ENCODE measurements at places on chromosomes 7 and 10.

GRCh38 chr10:130656187-130656575, 520.0 kb downstream of the GLRX3 start:
- no peak for ATAC-seq

- no peak for ATAC-seq
These were observed 36.1 kb downstream of the ETV1 start for GRCh38 chr7:13953368-13953767.

GRCh38 chr7:128845987-128846386, 15.8 kb downstream of the FLNC start:
- ATAC-seq = peak; percentile 8

GRCh38 chr7:13288516-13288915, 601.1 kb downstream of the ARL4A start:
- ATAC-seq = no peak

DNA sequence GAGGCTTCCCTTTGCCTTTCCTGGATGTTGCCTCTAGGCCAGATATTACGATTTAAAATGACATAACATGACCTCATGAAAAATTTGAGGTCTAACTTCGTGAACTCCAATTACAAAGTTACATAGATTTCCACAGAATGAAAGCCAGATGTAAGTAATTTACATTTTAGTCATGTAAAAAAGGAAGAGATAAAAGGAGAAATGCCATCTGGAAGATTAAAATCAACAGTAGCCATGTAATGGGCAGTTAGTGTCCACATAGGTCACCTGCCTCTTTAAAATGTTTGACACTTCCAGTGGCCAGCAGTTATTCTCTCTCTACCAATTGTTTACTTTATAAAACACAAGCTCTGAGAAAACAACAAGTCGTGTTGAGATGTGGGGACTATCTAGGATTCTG, 4.1 kb upstream of the VSTM2A start:
- ATAC-seq = no peak

GRCh38 chr7:132785870-132786269, 209.6 kb upstream of the PLXNA4 start:
- ATAC-seq = no peak

DNA sequence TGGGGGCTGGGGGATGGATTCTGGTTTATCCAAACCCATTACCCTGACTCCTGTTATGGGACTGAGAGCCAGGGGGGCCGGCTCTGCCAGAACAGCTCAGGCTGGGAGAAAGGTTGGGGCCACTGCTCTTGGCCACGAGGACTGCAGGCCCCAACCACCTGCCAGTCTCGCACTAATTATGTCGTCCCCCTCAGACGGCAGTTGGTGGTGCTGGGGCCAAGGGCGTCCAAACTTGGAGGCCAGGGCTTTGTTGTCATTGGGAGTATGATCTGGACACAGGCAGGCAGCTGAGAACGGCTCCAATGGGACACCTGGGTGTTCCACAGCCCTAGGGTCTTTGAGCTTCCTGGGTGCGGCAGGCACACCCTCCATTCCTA, 34.7 kb downstream of the DRGX start:
- no peak for ATAC-seq

DNA sequence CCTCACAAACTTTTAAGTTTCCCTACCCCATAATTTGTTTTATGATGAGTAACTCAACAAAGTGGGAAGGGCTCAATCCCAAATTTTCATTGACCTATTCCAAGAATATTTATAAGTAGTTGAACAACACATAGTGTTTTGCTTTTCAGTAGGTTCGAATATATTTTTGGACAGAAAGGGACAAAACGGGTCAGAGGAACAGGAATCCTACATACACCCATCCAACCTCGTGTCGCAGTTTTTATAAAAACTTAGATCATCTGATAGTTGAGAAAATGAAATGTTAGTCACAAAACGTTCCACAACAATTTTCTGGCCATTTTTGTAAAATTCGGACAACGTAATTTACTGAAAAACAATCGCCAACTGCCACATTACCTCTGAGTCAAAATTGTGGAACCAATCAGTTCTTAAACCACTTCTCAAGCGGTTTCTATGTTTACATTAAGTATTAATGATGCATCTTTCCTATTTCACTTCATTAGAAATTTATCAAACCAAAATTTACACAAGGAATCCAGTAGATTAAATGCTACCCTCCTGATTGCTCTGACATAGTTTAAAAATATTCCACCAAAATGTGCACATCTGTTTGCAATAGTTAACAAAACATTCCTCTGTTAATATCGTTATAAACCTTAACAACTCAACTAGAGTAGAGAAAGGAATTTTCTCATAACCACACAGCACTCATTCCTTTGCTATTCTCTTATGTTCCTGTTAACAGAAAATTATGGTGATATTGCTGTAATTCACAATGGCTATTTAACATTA, 6.3 kb downstream of the WNT16 start:
- no peak for ATAC-seq

- no peak for ATAC-seq
These were observed 111.7 kb upstream of the BTBD16 start for GRCh38 chr10:122159141-122159970.

DNA sequence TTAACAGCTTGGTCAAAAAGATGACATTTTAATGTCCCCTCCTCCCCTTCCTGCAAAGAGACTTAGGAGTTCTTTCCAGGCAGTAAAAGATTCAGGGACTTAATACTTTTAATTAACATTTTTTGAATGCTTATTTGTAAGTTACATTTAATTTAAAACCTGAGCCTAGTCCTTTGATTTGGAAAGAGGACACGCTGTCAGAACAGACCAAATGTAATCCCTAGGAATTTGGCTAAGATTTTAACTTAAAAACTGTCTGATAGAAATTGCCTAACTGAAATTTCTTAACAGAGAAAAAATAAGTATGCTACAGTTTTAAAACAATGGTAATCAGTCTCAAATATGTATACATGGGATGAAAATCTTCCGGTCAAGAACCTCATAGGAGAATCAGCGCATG, 98.5 kb downstream of the NRP1 start:
- no peak for ATAC-seq

GRCh38 chr10:22265839-22266537, 48.2 kb upstream of the EBLN1 start:
- ATAC-seq = no peak

DNA sequence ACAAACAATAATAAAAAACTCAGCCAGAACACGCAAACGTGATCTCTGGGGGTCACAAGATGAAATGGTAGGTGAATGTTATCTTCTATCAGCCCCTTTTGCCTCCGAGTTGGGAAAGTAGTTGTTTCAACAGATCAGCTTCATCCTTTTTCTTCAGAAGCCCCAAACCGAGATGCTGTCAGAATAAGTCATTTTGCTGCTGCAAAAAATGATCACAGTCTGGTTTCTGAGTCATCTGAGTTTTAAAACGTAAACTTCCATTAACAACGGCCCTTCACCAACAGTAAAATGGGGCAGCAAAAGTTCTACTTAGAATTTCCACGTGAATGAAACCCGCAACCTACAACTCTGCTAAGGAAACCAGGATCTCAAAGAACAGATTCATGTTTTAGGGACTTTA, 44.9 kb downstream of the JCAD start:
- ATAC-seq = no peak

DNA sequence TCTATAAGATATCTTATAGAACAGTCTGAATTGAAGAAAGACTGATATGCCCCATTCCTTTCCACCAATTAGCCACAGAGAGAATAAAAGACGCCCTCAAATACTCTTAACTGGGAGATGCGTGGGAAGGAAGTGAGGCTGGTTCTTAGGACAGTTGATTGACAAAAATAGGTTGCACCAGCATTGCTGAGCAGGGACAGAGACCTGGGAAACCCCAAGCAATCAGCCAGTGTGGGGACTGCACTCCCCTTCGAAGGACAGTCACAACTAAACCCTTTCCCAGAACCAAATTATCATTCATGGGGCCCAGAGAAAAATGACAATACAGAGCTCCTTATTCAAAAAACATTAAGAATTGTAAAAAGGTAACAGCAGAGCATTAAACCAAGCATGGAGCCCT, 196.9 kb upstream of the GHITM start:
- ATAC-seq = no peak

DNA sequence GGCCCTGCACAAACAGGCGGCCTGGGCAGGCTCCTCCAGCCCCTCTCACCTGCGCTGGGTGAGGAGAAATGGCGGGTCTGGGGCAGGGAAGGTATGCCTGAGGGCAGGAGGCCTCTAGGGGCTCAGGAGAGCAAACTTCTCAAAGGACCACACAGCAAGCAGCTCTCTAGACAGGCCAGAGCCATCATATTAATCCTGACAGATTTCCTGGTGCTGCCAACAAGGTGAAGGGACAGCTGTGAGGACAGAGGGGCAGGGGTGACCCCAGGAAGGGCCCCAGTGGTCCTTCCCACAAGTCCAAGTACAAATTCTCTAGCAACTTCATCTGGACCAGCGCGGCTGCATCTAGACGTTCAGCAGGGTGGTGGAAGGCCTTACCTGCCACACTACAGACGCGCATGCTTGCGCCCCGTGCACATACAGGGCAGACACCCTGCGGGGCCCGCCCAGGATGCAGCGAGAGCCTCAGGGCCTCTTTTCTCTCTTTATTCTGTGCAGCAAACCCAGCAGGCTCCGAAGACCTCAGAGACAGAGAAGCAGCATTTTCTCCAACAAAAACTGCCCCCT, 62.1 kb downstream of the ZRANB1 start:
- ATAC-seq = no peak

GRCh38 chr7:105664816-105665525, 83.7 kb upstream of the EFCAB10 start:
- no peak for ATAC-seq

GRCh38 chr7:74183653-74184450, 9.7 kb downstream of the EIF4H start:
- peak; percentile 10 for ATAC-seq

GRCh38 chr7:216360-217300, 24.3 kb downstream of the FAM20C start:
- ATAC-seq = peak; percentile 57

DNA sequence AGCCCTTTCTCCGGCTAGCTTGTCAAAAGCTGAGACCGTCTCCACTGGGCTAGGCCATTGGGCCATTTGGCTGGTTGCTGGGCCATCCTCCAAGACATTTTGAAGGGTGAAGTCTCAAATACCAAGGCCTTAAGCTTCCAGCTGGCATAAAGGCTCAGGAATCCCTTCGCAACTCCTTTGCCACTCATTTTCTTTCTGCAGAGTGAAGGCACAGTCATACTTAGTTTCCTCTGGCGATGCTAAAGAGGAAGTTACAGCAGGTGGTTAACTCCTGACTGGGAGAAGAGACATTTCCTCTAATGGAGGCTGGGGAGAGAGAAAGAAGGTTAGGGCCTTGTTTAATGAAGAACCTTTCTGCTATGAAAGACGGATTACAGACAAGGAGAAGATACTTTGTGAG, 4.8 kb upstream of the REPIN1 start:
- ATAC-seq = no peak

DNA sequence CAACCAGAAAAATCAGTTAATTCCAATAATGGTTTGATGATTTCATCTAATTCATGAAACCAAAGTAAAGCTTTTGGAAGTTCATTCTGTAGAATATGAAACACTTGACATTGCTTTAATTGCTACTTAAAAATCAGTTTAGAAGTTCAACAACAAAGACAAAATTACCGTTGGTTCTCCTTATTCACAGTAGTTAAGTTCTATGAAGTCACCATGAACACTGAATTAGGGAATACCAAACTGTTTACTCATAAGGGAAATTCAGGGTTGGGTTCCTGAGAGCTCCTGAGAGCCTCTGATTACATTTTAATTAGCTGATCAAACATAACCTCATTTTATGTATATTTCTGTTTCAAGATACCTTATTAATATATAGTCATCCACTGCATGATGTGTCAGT, 46.2 kb downstream of the ZNF438 start:
- no peak for ATAC-seq

DNA sequence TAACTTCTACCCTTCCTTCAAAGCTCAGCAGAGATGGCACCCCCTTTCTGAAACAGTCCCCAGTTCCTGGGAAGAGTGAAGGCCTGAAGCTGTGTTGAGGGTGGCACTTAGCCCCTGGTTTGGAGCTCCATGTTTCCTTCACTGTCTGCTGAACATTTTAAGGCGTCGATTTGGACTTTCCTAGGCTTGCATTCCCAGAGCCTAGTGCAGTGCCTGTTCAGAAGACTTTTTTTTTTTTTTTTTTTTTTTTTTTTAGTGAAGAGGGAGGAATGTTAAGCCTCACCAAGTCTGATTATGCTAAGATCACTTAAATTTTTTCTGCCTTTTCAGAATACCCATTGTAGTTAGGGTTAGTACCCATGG, 97.0 kb downstream of the PFKFB3 start:
- no peak for ATAC-seq

- ATAC-seq = no peak
These were observed 369.2 kb upstream of the KLF6 start for GRCh38 chr10:4154191-4154715.

- ATAC-seq = no peak
These were observed 3.1 kb upstream of the STK32C start for GRCh38 chr10:132310701-132311337.

- ATAC-seq = no peak
These were observed 307.6 kb upstream of the PHYHIPL start for GRCh38 chr10:58868736-58869435.

DNA sequence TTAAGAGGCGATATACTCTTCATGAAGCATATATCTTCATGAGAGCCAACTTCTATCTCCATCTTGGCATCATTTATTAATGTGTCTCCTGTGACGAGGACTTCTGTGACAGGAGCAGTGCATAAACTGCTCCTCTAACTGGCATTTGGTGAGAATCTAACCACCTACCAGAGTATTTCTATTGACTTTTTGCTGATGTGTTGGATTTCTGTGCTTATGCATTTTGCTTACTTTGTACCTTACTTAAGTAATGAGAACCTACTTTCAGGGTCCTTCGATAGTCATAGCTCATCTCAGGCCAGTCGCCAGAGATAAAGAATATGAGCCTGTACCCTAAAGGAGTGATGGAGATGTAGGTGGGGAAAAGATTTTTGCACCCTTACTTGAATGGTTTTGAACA, 265.7 kb downstream of the SUGCT start:
- ATAC-seq = no peak

DNA sequence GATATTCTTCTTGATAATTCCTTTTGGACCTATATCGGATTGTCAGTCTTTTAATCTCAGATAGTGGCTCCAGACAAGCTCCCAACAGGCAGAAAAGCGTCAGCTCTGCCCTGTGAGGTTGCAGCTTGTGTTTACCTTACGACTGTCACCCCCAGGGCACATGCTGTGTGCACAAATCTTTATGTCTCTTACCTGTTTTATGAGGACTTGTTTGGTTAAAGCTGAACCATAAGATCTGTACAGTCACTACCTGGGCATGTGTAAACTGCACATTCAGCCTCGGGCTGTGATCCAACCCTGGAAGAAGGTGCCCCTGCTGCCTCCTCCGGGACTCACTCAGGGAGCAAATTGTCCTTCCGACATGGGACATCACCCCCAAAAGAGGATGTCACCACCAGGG, 119.8 kb downstream of the GALNT17 start:
- ATAC-seq = no peak

DNA sequence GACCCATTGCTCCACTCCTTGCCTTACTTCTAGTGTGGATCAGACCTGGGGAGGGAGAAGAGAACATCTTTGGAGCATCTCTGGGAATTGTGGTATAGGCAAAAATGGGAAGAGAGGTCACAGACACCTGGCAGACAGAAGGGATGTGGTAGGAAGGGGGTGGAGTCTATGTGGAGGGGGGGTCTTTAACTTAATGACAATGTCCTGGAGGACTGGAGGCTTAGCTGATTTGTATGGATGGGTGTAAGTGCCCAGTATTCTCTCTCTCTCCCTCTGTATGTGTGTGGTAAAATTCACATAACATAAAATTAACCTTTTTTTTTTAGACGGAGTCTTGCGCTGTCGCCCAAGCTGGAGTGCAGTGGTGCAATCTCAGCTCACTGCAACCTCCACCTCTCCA, 3.1 kb upstream of the LDB1 start:
- no peak for ATAC-seq

- ATAC-seq = no peak
These were observed 171.8 kb downstream of the NXPH1 start for GRCh38 chr7:8605221-8605620.

GRCh38 chr10:102146971-102147428, 5.2 kb upstream of the NOLC1 start:
- ATAC-seq = no peak

Data from motor neuron (in vitro differentiated cells).